A549 treated with CORT108297 at 1 μM for 4 hours (cell line): ENCODE measurements at places on chromosomes 1 and 21. TPM values are rescaled to one million over a fixed set of nuclear protein-coding genes. Genes with fewer than 3 reads are reported as not detected.

Gene SDE2
- total RNA-seq = 5.9 to 9.3 TPM (median 7.2 TPM) in 5 replicates

Gene ACOT11
- total RNA-seq = 1.8 to 2.7 TPM (median 2.3 TPM) in 5 replicates

Gene CTH
- 1.2 to 1.9 TPM (median 1.5 TPM) in 5 replicates for total RNA-seq

Gene DIO1
- 0.09 TPM in 1 of 5 replicates, not detected in the others for total RNA-seq

Gene TSPEAR
- not detected in 5 replicates for total RNA-seq

Gene CCDC185
- total RNA-seq = 0.08 to 0.13 TPM (median 0.10 TPM) in 4 of 5 replicates, not detected in the other

Gene CD1B
- total RNA-seq = not detected in 5 replicates

Gene NVL
- total RNA-seq = 19.0 to 24.5 TPM (median 19.7 TPM) in 5 replicates

Gene FAM177B
- total RNA-seq = not detected in 5 replicates

Gene KLHL17
- total RNA-seq = 9.8 to 24.0 TPM (median 19.8 TPM) in 5 replicates

Gene OR2T11
- not detected in 5 replicates for total RNA-seq

Gene SPATA45
- total RNA-seq = 0.28 TPM in 2 of 5 replicates, not detected in the others

Gene S100A3
- 93.8 to 105 TPM (median 100 TPM) in 5 replicates for total RNA-seq

Gene TMEM269
- 0.06 to 0.16 TPM (median 0.08 TPM) in 5 replicates for total RNA-seq

Gene MAP1LC3C
- 0.10 to 0.22 TPM (median 0.18 TPM) in 4 of 5 replicates, not detected in the other for total RNA-seq

Gene ADORA1
- total RNA-seq = 0.85 to 1.3 TPM (median 1.1 TPM) in 5 replicates

Gene C1QA
- total RNA-seq = not detected in 5 replicates

Gene CD5L
- total RNA-seq = not detected in 5 replicates

Gene TFF2
- total RNA-seq = not detected in 5 replicates

Gene UBL4B
- not detected in 5 replicates for total RNA-seq

Gene IL20
- total RNA-seq = 0.06 TPM in 1 of 5 replicates, not detected in the others

Gene OR6K6
- not detected in 5 replicates for total RNA-seq

Gene TDRD5
- 0.03 to 0.06 TPM (median 0.05 TPM) in 4 of 5 replicates, not detected in the other for total RNA-seq

Gene PRRX1
- total RNA-seq = 0.06 TPM in 1 of 5 replicates, not detected in the others

Gene KRTAP13-2
- total RNA-seq = not detected in 5 replicates

Gene OR10Z1
- not detected in 5 replicates for total RNA-seq

Gene SERINC2
- total RNA-seq = 17.5 to 33.5 TPM (median 29.6 TPM) in 5 replicates

Gene PLA2G2D
- total RNA-seq = 0.13 TPM in 1 of 5 replicates, not detected in the others

Gene EPHA10
- total RNA-seq = 0.63 to 0.91 TPM (median 0.83 TPM) in 5 replicates

Gene AMPD1
- 0.07 TPM in 1 of 5 replicates, not detected in the others for total RNA-seq

Gene FCRL4
- not detected in 5 replicates for total RNA-seq

Gene FOXD3
- total RNA-seq = 0.59 to 1.2 TPM (median 0.85 TPM) in 5 replicates

Gene AMY1A
- not detected in 5 replicates for total RNA-seq

Gene GRHL3
- total RNA-seq = 0.48 to 0.79 TPM (median 0.54 TPM) in 5 replicates

Gene AMY2A
- total RNA-seq = not detected in 5 replicates

Gene FASLG
- not detected in 5 replicates for total RNA-seq

Gene EVA1B
- 10.5 to 24.4 TPM (median 21.8 TPM) in 5 replicates for total RNA-seq

Gene COL9A2
- total RNA-seq = 0.09 to 0.39 TPM (median 0.36 TPM) in 5 replicates

Gene ERRFI1
- 87.0 to 129 TPM (median 117 TPM) in 5 replicates for total RNA-seq

Gene FAM229A
- 2.3 to 4.4 TPM (median 3.8 TPM) in 5 replicates for total RNA-seq

Gene CTSE
- not detected in 5 replicates for total RNA-seq

Gene TMEM81
- 1.9 to 3.4 TPM (median 2.3 TPM) in 5 replicates for total RNA-seq

Gene SDC3
- 7.2 to 11.8 TPM (median 9.5 TPM) in 5 replicates for total RNA-seq

Gene RBM11
- total RNA-seq = not detected in 5 replicates

Gene PTPN7
- total RNA-seq = 0.07 to 0.10 TPM in 2 of 5 replicates, not detected in the others

Gene RPRD2
- total RNA-seq = 13.6 to 15.5 TPM (median 14.2 TPM) in 5 replicates

Gene ARHGAP29
- total RNA-seq = 12.7 to 17.4 TPM (median 14.5 TPM) in 5 replicates

Gene LCE3D
- total RNA-seq = 0.44 to 1.3 TPM (median 0.64 TPM) in 5 replicates

Gene CFHR2
- total RNA-seq = not detected in 5 replicates

Gene MATN1
- total RNA-seq = 0.03 to 0.15 TPM (median 0.06 TPM) in 4 of 5 replicates, not detected in the other
